ENCODE measurements at places on chromosomes 3 and 15.
A peak's percentile ranks its signal among the peaks of the same experiment; 100 is the strongest.

- no peak for DNase-seq
These were observed 21.4 kb upstream of the PRTG start for GRCh38 chr15:55764398-55764797.

GRCh38 chr15:40090774-40091455 is 17.8 kb downstream of the BMF start:
- DNase-seq, result no peak

GRCh38 chr3:160675566-160676124 is 1.3 kb upstream of the ARL14 start:
- DNase-seq, result no peak

GRCh38 chr15:39925112-39925842 is 5.2 kb upstream of the GPR176 start:
- DNase-seq, result no peak

DNA sequence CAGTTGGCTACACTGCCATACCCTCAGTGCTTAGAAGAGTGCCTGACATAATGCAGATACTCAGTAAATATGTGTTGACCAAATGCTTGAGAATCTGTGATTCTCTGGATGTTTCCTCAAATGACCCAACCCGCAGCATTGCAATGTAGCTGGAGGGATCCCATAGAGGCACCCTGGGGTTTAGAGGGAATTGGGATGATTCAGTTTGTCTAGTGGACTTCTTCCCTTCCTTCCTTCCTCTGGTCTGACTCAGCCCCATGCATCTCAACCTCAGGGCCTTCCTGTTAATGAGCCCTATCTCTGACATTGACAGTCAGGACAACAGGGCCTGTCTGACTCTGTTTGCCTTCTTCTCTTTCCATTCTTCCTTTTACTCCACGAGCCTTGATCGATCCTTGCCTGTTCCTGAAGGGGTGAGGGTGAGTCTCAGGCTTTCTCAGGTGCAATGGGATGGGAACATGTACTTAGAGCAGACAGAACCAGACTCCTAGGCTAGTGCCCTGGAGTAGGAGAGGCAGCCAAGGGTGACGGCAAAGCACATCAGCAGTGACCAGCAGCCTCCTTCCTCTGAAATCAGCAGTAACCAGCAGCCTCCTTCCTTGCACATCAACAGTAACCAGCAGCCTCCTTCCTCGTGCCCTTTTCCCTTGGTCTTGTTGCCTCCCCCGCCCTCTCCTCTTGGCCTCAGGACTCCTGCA is 78.2 kb downstream of the DGKG start:
- no peak for DNase-seq

DNA sequence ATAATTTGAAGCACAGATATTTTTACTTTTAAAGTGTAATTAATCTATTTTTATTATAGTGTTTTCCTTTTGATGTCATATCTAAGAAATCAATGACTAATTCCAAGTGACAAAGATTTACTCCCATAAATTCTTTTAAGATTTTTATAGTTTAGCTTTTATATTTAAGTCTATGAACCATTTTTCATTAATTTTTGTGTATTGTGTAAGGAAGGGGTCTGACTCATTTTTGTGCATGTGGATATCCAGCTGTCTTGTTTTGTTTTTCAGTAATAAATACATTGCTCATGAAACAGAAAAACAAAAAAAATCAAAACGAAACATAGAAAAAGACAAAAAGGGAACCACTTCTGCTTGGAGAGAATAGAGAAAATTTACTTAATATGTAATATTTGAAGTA is 145.1 kb downstream of the EPHA6 start:
- no peak for DNase-seq

DNA sequence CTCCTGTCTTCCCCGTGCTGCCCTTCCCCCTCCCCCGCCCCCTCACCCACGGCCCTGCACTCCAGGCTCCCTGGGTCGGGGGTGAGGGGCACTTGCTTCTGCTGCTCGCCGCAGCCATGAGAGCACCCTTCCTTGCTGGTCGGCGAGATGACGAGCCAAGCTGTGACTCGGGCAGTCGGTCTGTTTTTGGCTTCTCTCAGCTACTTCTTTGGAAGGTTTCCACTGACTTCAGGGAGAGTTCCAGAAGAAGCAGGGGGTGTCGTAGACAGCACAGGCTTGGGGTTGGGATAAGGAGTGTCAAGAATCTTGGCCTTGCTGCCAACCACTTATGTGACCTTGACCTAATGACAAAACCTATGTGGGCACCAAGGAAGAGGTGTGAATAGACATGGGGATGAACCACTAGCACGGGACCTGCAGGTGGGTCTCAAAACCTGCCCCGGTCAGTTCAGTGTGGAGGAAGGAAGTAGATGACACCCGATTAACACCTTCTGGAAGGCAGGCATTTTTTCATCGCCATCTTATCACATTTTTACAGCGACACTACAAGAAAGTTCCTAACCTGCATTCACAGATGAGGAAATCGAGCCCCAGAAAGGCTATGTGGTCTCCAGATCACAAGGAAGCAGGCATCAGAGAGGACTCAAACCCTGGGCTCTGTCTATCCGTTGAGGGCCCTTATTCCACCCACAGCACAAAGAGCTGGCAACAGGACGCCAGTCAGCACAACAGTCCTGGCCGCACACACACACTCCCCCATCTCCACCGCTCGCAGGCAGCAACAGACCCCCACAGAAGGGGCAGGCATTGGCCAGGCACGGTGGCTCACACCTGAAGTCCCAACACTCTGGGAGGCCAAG is 120.9 kb downstream of the LIPC start:
- no peak for DNase-seq

GRCh38 chr15:59105854-59106253 is 908 bp downstream of the CCNB2 start:
- no peak for DNase-seq

DNA sequence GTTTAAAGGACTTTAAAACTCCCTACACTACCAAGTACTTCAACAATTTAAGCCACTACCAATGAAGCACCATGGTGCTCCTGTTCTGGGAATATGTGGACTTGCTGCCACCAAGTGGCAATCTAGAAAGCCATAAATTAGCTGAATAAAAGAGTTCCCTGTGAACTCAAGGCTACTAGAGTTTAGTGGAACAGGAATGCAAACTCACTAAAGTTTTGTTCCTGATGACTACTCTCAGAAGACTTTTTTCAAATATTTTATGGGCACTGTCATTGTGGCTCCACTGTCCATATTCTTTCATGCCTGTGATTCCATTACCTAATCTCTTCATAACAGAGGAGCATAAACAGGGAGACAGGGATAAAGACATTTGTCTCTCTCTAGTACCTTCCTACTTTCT is 63.9 kb downstream of the TMCC1 start:
- DNase-seq, result peak; percentile 4

DNA sequence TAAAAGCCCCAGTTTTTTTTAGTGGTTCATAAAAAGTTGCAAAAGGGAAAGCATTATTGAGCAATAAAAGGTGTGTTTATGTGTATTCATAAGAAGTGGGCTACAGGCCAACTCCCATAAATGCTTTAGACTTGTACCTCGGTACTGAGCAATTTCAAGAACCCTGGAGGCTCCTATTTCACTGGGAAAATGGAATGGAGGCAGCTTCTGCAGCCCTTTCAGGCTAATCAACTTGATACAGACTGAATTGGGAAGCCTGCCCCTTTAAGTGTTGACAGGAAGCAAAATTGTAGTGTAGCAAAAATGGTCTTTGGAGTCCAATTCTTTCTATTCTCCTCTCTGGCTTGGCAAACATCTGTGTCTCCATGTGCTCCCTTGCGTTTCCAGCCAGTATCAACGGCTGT is 118.8 kb downstream of the ECT2 start:
- peak; percentile 80 for DNase-seq

GRCh38 chr15:86903642-86904421 is 824.2 kb downstream of the AGBL1 start:
- no peak for DNase-seq

- DNase-seq, result no peak
These were observed 95.2 kb downstream of the CHSY1 start for GRCh38 chr15:101156509-101157159.

- no peak for DNase-seq
These were observed 36.4 kb downstream of the WWTR1 start for GRCh38 chr3:149621218-149622005.

GRCh38 chr3:135895106-135895733 is 70.3 kb upstream of the PPP2R3A start:
- peak; percentile 58 for DNase-seq

DNA sequence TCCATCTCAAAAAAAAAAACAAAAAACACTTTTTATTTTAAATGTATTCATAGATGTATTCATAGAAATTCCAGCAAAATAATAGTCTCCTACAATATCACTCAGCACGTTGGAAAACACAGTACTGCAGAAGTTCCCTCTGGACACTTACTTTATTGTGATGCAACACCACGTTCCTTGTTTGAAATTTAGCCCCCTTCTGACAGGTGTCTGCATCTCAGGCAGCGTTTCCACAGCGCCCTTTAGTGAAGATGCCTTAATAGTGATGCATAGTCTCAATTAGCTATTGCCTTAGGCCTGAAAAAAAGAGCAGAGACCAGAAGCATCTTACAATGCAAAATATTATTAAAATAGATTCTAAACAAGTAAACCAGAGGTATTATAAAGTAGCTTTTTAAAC is 20.3 kb downstream of the IL12A start:
- no peak for DNase-seq

DNA sequence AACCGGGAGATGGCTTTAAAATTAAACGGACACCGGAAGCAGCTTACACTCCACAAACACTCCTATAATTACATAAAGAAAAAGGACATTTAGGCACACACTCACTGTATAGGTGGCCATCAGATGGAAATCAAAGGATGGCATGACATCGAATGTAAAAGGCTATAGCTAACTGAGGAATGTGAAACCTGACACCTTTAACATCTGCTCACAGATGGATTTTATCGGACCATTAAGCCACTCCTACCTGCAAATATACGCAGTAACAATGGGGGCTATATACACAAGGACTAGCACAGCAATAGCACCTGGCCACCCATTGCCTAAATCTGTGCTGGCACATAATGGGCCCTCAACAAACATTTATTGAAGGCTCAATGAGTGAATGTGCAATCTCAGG is 14.5 kb upstream of the RBSN start:
- DNase-seq, result no peak
